Psoas muscle (tissue), 8 donors: ENCODE measurements at places on chromosomes 2 and 18. TPM values are rescaled to one million over a fixed set of nuclear protein-coding genes. Genes with fewer than 3 reads are reported as not detected.

DYNAP gene
- polyA plus RNA-seq: not detected

DNA sequence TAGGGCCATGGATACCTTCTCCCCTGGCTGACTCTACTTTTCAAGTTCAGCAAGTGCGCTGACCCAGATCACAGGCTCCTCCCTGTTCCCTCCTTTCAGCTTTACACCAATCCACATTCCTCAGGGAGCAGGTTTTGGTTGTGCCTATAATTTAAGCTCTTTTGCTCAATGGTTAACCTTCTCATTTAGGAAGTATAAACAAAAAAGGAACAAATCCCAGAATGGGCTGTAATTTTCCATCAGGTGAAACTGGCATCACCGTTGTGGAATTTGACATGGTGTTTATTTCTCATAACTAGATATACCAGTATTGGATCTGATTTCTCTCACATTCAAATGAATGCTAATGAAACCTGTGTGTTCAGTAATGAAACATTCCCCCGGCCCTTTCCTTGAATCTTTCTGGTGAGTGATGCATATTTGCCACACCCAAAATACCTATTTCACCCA is 13.6 kb downstream of the STRN start:
- no peak for DNase-seq

- DNase-seq: no peak
These were observed 5.1 kb upstream of the RAB27B start for GRCh38 chr18:54822872-54823845.

DNA sequence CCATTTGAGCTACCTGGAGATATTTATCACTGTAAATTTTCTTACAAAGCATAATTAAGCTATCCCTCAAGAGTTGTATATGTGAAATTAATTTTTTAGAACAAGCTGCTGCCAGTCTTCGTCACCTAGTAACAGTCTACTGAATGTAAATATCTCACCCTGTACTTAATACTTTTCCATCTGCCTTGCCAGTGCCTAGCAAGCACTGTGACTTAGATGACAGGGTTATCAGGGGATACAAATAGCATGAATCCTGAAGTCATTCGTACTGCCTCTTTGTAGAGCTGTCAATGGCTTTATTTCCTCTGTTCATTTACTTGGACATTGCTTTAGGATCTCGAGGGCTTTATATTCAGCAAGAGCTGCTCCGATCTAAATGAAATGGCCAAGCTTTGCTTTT is 763.6 kb downstream of the ADCYAP1 start:
- no peak for DNase-seq

GRCh38 chr18:22471546-22472131 is 53.9 kb upstream of the CTAGE1 start:
- DNase-seq: no peak

- peak; percentile 38 for DNase-seq
These were observed 128.9 kb upstream of the OTOS start for GRCh38 chr2:240269380-240269779.

DNA sequence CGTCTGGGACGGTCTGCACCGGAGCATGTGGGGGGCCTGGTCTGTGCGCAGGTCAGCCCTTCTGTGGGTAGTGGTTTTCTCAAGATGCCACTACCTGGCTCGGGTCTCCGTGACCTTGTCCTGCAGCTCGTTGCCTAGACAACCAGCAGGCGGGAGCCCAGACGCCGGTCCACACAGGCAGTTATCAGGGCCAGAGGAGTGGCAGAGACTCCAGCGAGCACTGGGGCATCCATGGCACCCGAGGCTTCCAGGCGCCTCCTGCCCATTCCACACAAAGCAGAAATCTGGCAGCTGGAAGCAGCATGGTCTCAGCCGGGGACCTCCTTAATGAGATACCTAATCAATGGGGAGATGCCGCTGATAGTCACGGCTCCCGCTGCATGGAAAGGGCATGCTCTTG is 156.1 kb downstream of the FAM210A start:
- no peak for DNase-seq

DNA sequence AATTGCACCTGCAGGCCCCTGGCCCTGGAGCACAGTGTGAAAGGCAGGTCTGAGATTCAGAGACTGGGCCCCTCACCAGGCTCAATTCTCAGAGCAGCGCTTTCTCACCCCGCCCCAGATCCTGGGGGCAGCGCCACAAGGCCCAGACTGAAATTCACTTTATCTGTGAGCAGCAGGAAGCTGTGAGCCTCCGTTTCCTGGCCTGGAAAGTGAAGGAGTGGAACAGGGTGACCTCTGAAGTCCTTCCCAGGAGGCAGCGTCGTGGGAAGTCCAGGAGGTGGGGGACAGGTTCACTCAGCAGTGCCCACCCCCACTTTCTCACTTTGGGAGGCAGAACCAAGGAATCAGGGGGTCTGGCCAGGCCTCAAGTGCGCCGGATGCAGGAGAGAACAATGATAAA is 235.4 kb downstream of the NDUFA10 start:
- DNase-seq: no peak

CCDC178 gene
- 0.06 TPM for polyA plus RNA-seq

- no peak for DNase-seq
These were observed 4.4 kb upstream of the KCNIP3 start for GRCh38 chr2:95292623-95293260.

ST6GAL2 gene
- polyA plus RNA-seq: 0.01 TPM

DNA sequence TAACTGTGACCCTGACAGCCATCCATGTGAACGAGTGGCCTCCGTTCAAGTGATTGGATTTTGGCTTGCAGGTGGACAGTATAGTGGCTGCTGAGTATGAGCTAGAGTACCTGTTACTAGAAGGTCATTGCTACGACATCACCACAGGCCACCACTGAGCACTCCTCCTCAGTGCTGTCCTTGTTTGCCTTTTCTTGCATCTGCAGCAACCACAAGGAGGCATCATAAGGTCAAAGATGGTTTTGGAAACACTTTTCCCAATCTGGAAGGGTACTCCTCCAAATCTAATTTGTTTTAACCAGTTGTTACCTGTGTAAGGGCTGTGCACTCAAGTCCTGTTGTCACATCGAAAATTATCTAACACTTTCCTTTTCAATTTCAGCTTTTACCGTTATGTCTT is 81.2 kb downstream of the UGGT1 start:
- no peak for DNase-seq

- peak; percentile 41 for DNase-seq
These were observed 198.5 kb upstream of the HDAC4 start for GRCh38 chr2:239599299-239599698.

DNA sequence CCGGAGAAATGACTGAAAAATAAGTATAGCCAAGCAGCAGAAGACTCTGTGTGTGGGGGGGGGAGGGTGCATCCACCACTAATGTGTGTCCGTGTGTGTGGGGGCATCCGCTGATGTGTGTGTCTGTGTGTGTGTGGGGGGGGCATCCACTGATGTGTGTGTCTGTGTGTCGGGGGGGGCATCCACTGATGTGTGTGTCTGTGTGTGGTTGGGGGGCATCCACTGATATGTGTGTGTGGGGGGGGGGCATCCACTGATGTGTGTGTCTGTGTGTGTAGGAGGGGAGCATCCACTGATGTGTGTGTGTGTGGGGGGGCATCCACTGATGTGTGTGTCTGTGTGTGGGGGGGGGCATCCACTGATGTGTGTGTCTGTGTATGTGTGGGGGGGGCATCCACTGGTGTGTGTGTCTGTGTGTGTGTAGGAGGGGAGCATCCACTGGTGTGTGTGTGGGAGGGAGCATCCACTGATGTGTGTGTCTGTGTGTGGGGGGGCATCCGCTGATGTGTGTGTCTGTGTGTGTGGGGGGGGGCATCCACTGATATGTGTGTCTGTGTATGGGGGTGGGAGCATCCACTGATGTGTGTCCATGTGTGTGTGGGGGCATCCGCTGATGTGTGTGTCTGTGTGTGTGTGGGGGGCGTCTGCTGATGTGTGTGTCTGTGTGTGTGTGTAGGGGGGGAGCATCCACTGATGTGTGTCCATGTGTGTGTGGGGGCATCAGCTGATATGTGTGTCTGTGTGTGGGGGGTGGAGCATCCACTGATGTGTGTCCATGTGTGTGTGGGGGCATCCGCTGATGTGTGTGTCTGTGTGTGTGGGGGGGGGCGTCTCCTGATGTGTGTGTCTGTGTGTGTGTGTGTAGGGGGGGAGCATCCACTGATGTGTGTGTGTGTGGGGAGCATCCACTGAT is 125.0 kb downstream of the NFATC1 start:
- no peak for DNase-seq

GRCh38 chr2:9844576-9844975 is 1.3 kb downstream of the TAF1B start:
- DNase-seq: no peak

GRCh38 chr2:2842466-2842865 is 511.4 kb upstream of the MYT1L start:
- no peak for DNase-seq

REG3A gene
- not detected for polyA plus RNA-seq

GRCh38 chr18:76537621-76538020 is 42.6 kb upstream of the ZNF516 start:
- DNase-seq: no peak

DNA sequence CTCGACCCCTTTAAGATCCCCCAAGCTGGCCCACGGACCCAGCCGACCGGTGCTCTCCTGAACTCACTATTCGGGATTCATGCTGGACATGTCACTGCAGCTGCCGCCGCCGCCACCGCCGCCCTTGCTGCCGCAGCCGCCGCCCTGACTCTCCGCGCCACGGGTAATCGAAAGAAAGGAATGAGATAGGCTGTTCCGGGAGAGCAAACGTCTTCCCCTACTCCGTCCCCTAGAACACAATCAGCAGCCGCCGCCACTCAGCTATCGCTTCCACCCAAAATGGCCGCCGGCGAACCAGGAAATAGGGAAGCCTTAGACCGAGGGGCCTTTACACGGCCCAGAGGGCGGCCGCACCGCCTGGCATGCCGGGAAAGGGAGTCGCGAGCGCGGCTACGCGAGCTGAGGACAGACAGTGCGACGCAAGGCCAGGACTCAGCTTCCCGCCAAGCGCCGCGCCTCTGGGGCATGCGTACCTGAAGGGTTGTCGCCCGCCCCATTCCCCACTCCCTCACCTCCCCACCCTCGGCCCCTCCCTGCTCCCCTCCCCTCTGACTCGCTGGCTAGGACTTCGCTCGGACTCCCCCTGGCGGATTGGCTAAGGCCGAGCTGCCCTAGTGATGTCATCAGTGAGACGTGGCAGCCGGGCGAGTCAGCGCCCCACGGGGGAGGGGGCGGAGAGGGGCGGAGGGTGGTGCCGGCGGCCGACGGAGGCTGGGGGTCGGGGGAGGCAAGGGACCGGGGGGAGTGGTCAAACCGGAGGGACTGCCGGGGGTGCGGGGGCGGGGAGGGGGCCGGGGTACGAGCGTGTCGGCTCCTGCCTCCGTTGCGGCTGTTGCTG is at the start of gene RAB1A:
TSS of gene RAB1A (minus strand) at position 281 of the 838 bp plus-strand sequence. CDS start at position 90, 191 bp downstream.
- DNase-seq: peak; percentile 100
